K562 (cell line): ENCODE measurements at places on chromosomes 3 and 15. TPM values are rescaled to one million over a fixed set of nuclear protein-coding genes. Genes with fewer than 3 reads are reported as not detected.

DNA sequence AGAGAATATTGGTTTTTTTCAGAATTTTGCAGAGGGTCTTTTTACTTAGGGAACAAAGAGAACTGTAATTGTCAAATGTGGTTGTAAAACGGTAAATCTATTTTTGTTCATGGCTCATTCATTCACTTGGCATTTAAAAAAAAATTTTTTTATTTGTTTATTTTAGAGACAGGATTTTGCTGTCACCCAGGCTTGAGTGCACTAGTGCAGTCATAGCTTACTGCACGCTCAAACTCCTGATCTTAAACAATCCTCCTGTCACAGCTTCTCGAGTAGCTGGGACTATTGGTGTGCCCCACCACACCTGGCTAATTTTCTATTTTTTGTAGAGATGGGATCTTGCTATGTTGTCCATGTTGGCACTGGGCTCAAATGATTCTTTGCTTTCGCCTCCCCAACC lies 301.8 kb downstream of the LPP start:
- DNase-seq, result no peak

The SCG5 gene
- 0.28 TPM in 1 of 2 replicates, not detected in the other for polyA plus RNA-seq

- no peak for DNase-seq
These were observed 360.4 kb downstream of the ULK4 start for GRCh38 chr3:41601404-41601987.

The ITPKA gene
- 34.4 and 34.8 TPM in 2 replicates for polyA plus RNA-seq

DNA sequence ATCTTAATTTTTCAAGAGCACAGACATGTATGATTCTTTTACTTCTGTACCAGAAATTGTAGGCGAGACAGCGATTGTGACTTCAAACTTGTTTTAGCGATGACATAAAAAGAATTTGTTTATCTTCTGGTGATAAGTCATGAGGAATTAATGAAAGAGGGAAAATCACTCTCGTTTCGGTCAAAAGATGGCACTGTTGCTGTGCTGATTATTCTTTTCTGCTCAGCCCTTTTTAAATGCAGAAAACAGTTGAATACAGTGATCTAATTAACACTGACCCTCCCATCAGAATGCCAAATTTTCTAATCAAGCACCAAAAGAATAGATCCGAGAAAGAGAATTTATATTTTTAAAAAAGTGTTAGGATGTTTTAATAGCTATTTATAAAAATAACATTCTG lies 52.6 kb downstream of the NSUN3 start:
- no peak for DNase-seq

DNA sequence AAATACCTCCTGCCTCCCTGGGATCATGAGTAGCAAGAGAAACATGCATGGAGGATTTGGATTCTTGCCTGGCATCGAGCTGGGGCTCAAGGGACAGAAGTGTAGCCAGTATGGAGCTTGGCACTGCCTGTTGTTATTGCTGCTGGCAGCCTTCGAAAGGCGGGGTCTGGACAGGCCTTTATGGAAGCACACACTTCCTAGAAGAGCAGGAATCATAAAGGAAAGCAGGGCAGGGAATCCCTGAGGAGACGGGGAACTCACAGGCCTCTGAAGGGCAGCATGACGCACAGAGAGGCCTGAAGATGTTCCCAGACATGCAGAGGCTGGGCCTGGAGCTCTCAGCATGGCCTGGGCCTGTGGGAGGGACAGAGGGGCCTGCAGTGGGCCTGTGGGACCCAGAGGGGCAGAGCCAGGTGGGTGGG lies 18.6 kb upstream of the SLC41A3 start:
- no peak for DNase-seq

GRCh38 chr3:29065211-29065785 lies 215.6 kb upstream of the RBMS3 start:
- DNase-seq, result no peak

DNA sequence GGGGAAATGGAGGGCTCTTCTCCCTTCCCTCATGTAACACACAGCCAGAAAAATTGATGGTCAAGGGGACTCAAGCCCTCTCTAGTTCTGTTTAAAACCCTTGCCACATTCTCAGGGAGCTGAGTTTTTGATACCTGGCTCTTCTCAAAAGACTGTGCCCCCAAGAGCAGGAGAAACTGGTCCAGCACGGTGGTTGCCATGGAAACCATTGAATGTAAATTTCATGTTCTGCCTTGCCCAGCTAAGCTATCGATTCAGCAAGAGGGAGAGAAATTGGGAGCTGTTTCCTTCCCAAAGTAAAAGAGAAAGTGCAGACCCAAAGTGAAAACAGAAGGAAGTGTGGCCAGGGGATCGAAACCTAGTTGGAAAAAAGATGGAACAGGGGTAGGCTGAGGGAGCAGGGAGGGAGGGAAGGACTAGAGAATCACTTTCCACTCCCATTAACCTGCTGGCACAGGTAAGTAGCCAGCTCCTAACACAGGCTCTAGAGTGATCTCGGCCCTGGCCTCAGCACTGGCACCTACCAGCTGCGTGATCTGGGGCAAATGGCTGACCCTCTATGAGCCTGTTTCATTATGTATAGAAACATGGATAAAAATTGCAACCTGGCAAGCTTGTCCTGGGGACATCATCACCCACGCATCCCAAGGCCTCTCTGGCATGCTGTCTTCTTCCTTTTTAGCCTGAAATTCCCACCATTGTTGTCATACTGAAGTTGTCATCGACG lies 140.9 kb downstream of the TPRA1 start:
- no peak for DNase-seq

DNA sequence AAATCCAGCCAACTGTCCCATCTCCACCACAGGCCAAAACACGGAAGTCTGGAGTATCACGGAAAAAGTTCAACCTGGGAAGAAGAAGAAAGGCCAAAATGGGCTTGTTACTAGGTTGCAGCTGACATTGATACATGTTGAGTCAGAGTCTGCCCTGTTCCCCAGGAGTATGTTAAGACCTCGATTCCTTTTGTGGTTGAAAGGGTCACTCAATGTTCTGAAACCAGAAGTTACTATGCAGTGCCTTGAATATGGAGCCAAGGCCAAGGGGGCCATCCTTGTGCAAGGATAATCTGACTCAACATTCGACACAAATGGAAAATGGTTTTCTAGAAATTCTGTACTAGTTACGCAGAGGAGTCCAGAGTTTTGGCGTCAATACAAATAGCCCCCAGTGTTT lies 104.2 kb downstream of the DGKG start:
- DNase-seq, result no peak

The ZNF385D gene
- 1.6 and 1.7 TPM in 2 replicates for polyA plus RNA-seq

The WDR53 gene
- polyA plus RNA-seq, result 21.4 and 23.8 TPM in 2 replicates

The FBXW12 gene
- 0.30 TPM in 1 of 2 replicates, not detected in the other for polyA plus RNA-seq

DNA sequence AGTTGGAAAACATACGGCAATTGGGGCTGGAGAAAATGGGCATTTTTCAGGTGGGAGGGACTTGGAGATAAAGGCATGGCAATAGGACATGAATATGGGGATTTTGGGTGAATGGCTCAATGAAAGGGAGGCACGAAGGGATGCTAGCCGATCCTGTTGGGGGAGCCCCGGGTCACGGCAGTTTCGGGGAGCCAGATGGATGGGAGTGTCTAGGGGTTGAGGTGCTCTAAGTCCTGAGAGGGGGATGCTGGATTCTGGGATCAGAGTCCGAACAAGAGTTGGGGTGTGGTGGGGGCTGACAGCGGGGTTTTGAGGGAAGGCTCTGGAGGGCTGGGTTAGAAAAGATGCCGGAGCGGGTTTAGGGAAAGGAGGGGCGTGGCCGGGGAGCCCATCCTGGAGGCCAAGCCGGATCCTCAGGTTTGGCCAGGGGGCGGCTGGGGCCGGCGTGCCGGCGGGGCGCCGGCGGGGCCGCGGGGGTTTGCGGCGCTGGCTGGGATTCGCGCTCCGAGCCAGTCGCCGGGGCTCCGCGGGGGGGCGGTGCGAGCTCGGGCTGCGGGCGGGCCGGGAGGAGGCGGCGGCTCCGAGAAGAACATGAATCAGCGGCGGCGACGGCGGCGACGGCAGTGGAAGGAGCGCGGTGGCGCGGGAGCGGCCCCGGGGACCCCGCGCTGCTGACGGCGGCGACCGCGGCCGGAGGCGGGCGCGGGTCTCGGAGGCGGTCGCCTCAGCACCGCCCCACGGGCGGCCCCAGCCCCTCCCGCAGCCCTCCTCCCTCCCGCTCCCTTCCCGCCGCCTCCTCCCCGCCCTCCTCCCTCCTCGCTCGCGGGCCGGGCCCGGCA lies at the start of gene TYRO3:
Gene TYRO3 (plus strand): TSS at position 813 of the 839 bp plus-strand sequence. CDS start 46 bp downstream, outside the sequence.
- DNase-seq, result peak; percentile 94

DNA sequence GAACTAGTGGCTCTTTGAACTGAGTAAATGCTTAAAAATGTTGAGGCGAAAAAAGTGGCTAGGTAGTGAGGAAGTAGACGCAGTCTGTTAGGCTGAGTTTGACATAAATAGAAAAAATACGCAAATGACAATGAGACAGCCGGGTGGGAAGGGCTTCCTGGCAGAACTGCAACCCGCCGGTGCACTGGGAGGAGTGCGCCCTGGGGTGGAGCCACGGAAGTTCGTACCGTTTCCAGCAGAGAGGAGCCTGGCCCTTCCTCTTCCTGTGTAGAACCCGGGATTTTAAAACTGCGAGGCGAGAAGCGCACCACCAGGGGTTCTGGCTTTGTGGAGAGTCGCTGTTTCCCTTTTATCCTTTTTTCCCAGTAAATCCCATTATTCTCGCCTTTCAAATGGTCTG lies 602.6 kb downstream of the PYDC2 start:
- DNase-seq, result no peak

The KNG1 gene
- polyA plus RNA-seq, result not detected in 2 replicates

DNA sequence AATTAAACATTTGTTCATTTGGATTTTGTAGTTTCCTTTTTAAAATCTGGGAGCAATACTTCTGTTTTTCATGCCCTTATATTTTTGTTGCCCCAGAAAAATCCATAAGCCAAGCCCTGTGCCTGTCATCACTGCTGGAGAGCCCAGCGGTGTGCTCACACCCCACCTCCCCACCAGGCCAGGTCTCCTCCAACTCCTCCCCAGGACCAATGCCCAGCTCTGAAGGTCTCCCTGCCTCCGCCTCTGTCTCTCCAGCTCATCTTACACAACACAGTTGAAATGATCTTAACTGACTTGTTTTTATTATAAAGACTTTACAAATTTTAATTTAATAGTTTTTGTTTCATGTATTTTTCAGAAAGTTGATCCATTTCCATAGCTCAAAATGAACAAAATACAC lies 66.4 kb downstream of the RHCG start:
- no peak for DNase-seq

DNA sequence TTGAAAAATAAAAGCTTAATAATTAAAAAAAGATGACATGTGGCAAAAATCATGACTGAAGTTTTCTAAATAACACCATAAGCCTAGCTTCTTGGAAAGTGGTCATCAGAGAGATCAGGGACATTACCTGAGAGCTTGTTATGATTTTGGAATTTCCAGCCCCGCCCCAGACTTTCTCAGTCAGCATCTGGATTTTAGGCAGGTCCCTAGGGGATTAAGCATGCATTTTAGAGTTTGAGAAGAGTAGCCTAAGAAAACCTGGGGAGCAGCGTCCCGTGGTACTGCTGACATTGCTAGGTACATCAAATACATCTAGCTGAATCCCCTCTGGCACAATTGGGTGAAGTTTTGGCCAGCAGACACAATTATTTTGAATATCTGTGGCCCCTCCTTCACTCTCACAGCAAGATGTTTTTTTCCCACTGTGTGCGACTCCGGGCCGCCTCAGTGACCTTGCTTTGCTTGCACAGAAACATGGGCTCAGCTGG lies 58.7 kb upstream of the MEF2A start:
- no peak for DNase-seq

The GOLGA8J gene
- polyA plus RNA-seq, result not detected in 2 replicates
